Suppressor macrophage (primary cell): ENCODE measurements at places on chromosomes 7 and 10.

GRCh38 chr10:110074298-110074697 lies 66.5 kb downstream of the ADD3 start:
- peak; percentile 79 for DNase-seq

- peak; percentile 29 for DNase-seq
Observed at GRCh38 chr10:8006274-8006999, 48.1 kb upstream of the GATA3 start.

- no peak for DNase-seq
Observed at GRCh38 chr10:76082956-76083355, 651.5 kb downstream of the LRMDA start.

- no peak for DNase-seq
Observed at GRCh38 chr10:104054430-104054829, 31.2 kb downstream of the COL17A1 start.

GRCh38 chr7:45974540-45975360 lies 53.7 kb upstream of the IGFBP3 start:
- no peak for DNase-seq

GRCh38 chr10:123096452-123096851 lies 39.3 kb upstream of the HMX3 start:
- DNase-seq = no peak

DNA sequence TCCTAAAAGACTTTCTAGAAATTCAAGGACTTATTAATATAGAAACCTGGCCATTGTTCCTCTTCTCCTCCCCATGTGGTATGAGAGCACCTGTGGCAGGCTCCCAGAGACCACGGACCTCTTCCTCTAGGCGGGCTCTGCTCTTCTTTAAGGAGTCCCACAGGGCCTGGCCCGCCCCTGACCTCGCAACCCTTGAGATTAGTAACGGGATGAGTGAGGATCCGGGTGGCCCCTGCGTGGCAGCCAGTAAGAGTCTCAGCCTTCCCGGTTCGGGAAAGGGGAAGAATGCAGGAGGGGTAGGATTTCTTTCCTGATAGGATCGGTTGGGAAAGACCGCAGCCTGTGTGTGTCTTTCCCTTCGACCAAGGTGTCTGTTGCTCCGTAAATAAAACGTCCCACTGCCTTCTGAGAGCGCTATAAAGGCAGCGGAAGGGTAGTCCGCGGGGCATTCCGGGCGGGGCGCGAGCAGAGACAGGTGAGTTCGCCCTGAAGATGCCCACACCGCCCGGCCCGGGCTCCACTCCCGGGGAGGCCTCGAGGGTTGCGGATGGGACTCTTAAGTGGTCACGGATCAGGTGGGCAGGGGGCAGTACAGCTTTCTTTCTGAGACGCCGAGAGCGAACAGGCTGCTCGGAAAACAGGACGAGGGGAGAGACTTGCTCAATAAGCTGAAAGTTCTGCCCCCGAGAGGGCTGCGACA lies at the start of gene SLC26A4:
TSS of gene SLC26A4 (plus strand) at position 448 of the 700 bp plus-strand sequence. CDS start 814 bp downstream, outside the sequence.
- DNase-seq = no peak

DNA sequence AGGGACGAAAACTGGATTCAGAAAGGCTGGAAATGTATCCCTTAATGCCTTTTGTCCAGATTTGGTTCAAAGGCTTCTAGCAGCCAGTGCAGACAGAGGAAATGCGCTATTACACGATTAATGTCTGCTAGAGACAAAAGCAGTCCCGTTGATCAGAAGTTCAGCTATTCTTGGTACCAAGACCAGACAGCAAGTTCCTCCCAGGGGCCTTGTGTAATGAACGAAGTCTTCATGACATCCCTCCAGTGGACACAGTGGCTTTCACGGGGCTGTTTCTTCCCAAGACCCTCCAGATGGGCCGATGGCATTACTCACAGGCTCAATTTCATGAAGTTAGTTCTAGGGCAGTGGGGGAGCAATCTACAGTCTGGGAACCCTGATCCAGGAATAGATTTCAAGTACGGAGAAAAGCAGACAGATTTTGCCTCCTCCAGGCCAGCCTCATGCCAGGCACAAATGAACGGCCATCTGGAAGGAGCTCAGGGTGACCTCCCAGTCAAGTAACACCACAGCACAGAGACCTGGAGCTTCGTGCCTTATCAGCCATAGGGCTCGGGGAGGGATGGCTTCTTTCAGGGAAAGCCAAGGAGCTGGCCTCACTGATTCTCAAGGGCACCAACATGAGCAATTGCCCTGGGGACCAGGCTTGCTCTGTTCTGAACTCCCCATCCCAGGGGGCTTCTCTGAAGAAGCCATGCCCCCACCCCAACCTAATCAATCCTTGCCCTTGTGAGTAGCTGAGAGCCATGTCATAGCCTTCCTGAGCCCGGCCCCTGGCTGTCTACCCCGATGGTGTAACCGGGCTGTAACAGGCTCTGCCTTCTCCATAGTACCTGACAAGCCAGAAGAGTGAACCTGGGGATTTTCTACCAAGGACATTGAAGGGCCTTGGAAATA lies 101.1 kb downstream of the PRKAG2 start:
- no peak for DNase-seq

DNA sequence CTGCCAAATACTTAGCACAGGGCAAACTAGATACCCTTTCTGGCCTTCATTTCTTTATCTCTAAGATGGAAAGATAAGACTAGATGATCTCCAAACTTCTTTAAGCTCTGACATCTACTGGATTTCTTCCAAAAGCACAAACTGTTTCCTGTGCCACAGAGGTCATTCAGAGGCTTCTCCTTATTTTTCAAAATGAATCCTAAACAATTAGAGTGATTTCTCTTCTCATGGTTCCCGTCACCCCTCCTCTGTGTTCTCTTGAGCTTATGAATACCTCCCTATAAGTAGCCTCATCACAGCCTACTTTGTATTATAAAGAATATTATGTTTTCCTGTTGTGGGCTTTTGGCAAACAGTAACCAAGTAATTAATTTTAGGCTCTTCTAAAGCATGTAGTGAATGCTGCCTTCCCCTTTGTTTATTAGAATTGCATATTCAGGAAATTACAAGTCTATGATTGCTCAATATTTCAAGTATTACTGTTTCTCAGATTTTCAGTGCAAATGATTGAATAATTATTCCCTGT lies 179.5 kb downstream of the REEP3 start:
- DNase-seq = no peak
